ENCODE measurements at places on chromosomes 11 and 22. TPM values are rescaled to one million over a fixed set of nuclear protein-coding genes. Genes with fewer than 3 reads are reported as not detected.

- peak; percentile 80 for DNase-seq
Observed at GRCh38 chr22:46047841-46048595, 71.1 kb upstream of the WNT7B start.

GRCh38 chr11:112797648-112798293 lies 163.4 kb upstream of the NCAM1 start:
- no peak for DNase-seq

DNA sequence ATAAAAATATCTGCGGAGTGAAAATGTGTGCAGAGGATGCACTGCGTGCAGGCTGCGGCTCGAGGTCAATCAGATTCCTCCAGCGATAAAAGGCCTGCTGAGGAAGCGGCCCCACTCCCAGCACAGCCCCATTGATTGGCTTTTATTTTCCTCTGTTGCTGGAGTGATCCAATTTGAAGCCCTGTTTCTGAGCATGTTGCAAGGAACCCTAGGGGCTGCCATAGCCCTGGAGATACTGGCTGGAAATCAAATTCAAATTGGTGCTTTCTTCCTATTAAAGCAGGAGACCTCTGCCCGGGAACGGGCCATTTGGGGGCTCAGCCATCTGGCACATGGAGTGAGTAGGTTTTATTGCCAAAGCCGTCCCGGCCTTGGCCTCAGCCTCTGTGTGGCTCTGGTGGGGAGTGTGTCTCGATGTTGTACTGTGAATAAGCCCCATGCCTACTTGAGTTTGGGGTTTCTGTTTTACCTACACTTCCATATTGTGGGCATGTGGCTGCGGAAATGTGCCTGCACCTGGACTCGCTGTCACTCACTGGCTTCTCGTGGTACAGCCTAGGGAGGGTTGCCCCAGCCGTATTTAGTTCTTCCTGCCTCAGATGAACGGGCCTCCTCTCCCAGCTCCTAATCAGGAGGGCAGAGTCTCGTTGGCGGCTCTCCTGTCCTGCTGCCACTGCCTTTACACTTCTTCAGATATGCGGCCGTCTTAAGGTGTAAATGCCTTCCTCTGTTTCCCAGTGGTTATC lies 25.6 kb downstream of the PARVB start:
- DNase-seq, result no peak

DNA sequence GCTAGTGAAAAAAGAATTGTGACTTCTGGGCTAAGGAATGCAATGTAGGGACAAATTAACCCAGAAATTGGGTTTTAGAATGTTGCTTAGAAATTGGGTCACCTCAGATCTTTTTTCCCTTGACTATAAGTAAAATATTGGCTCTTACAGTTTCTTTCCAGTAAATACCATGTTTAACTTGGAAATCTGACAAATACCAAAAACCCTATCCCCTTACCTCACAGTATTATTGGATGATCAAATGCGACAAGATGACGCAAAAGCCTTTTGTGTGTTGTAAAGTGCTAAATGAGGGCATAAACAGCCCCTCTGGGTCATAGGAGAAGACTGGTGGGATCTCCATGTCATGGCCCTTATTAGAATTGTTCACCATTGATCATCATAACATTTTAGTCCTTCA lies 6.1 kb upstream of the UPB1 start:
- DNase-seq, result no peak

OR51B2 gene
- total RNA-seq, result not detected

TYR gene
- total RNA-seq, result not detected

Measured in mesenteric fat pad (tissue), 1 donor.